ENCODE measurements at places on chromosomes 11 and 22.

DNA sequence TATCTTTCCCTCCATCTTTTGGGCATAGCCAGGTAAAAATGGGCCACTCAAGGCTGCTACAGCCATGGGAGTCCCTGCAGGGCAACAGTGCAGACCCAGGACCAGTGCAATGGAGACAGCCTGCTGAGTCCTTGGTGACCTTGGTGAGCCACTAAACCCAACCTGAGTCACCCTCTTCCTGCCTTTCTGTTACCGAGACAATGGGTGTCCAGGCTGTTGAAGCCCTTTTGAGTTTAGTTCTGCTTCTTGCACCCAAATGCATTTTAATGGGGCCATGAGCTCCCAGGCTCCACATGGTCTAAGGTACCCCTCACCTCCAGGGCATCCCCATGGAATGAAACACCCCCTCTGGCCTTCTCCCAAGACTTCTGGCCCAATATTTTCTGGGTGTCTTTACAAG is 874 bp upstream of the PLAAT4 start:
- DNase-seq = no peak

- DNase-seq = no peak
Observed at GRCh38 chr11:101126551-101127196, 2.9 kb downstream of the PGR start.

GRCh38 chr11:103942646-103943045 is 93.8 kb upstream of the DDI1 start:
- no peak for DNase-seq

DNA sequence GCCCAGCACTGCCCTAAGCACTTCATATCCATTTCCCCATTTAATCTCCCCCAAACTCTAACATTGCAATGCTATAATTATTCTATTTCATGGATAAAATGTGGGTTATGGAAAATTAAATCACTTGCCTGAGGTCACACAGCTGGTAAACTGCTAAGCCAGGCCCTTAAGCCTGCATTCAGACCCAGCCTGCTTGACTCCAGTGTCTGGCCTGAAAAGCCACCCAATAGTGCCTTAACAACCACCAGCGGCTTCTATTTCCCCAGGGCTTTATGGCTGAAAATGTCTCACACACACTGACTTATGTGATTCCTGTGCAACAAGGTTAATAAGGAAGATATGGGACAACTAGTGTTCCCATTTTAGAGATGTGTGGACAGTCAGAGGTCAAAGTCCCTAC is 178.5 kb upstream of the SNX19 start:
- DNase-seq = no peak

- no peak for DNase-seq
Observed at GRCh38 chr11:122362381-122362780, 246.4 kb upstream of the BLID start.

- DNase-seq = no peak
Observed at GRCh38 chr11:35786188-35786587, 123.6 kb downstream of the TRIM44 start.
